Mesangial cell (primary cell): ENCODE measurements at places on chromosomes 12 and 14. TPM values are rescaled to one million over a fixed set of nuclear protein-coding genes. Genes with fewer than 3 reads are reported as not detected.

The C14orf39 gene
- total RNA-seq: not detected in 2 replicates

The SLC17A8 gene
- total RNA-seq: not detected in 2 replicates

The MMP19 gene
- 0.98 and 3.7 TPM in 2 replicates for total RNA-seq

The CHGA gene
- total RNA-seq: 0.13 TPM in 1 of 2 replicates, not detected in the other

The TMEM119 gene
- under 0.01 and 2.7 TPM in 2 replicates for total RNA-seq

The RPAP3 gene
- 6.5 and 11.4 TPM in 2 replicates for total RNA-seq

The TEX22 gene
- total RNA-seq: 0.13 and 0.16 TPM in 2 replicates

The BBOF1 gene
- 2.3 TPM in 2 replicates for total RNA-seq

The PLCZ1 gene
- total RNA-seq: not detected in 2 replicates

The AVPR1A gene
- not detected in 2 replicates for total RNA-seq

The DPPA3 gene
- total RNA-seq: not detected in 2 replicates

The GPN3 gene
- total RNA-seq: 7.2 and 16.0 TPM in 2 replicates

The KLRG1 gene
- total RNA-seq: 1.4 TPM in 1 of 2 replicates, not detected in the other

The PRKAG1 gene
- 48.6 and 49.3 TPM in 2 replicates for total RNA-seq
